ENCODE measurements at places on chromosomes 4 and X.

GRCh38 chr4:106062452-106062875 is 167.2 kb downstream of the NPNT start:
- no peak for DNase-seq

- DNase-seq = no peak
Measured at GRCh38 chrX:133881893-133882292, 103.5 kb downstream of the GPC3 start.

DNA sequence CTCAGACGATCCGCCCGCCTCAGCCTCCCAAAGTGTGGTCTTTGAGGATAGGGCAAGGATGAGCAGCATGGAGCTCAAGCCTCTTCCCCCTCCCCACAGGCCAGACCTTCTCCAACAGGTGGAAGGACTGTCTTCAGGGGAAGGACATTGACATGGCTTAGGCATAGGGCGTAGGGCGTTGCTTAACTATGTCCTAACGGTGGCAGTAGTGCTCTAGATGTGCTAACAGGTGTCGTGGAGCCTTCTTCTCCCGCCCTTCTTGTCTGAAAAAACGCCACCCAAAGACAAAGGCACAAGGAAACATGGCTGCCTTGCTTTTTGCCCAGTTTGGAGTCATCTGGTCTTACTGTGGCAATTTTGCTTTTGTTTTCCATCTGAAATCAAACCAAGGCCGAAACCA is 219.8 kb downstream of the OR13H1 start:
- peak; percentile 75 for DNase-seq

- no peak for DNase-seq
Measured at GRCh38 chr4:83281307-83281706, 3.3 kb downstream of the COQ2 start.

DNA sequence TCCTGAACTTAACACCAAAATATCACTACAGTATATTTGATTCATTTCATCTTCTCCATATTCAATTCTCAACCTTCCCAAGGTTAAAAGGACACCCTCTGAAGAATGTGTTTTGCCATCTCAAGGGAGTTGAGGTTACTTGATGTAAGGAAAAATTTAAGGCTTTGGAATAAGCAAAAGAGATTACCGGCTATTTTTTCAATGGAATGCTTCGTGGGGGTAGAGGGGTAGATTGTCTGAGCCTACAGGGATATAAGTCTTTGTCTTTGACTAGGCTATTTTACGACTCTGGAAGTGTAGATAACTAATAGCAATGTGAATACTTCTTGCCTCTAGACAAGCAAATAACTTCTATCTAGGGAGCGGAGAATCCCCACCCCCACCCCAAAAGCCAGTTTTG is 78.2 kb downstream of the BCOR start:
- no peak for DNase-seq

GRCh38 chr4:130393642-130394041 is 1297.7 kb downstream of the C4orf33 start:
- DNase-seq = no peak

- DNase-seq = peak; percentile 36
Measured at GRCh38 chr4:6470502-6471306, 1.7 kb downstream of the PPP2R2C start.

DNA sequence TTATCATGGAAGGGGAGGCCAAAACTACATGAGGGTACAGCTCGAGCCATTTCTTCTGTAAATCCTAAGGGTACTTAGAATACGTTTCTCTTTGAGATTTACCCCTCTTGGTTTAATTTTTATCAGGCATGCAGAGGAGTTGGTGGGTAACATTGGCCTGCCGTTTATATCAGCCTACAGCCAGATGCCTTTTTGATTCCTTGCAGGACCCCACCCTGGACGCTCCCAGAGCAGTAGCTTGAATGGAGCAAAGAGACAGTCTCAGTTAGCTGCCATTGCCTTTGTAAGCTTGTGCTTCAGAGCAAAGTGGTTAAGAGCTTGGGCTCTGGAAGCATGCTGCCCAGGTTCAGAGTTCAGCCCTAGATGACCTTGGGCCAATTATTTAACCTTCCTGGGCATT is 9.0 kb downstream of the DOCK11 start:
- no peak for DNase-seq

GRCh38 chr4:3871181-3871852 is 105.1 kb downstream of the ADRA2C start:
- no peak for DNase-seq

- DNase-seq = no peak
Measured at GRCh38 chr4:116598980-116599789, 486.2 kb downstream of the TRAM1L1 start.

GRCh38 chrX:121836000-121836399 is 788.6 kb downstream of the GLUD2 start:
- DNase-seq = no peak

DNA sequence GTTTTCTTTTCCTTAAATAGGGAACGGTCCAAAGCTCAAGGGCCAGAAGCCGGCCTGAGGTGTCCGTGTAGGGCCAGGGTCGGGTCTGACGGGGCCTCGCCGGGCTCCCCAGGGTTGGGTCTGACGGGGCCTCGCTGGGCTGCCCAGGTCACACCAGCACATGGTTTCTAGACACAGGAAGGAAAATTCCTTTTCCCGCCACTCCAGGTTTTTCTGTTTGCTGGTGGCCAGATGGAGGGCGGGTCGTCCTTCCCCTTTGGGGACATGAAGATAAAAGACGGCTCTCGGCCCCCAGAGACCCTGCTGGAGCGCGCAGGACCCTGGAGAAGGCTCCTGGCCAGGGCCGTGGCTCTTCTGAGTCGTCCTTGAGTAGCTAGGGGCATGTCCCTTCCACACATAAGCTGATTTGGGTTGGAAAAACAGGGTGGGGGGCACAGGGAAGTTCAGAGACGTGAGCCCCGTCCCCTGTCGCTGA is 35.1 kb downstream of the PIGG start:
- DNase-seq = no peak

GRCh38 chr4:143253166-143253565 is 68.4 kb downstream of the USP38 start:
- no peak for DNase-seq

- no peak for DNase-seq
Measured at GRCh38 chrX:48451708-48452107, 18.4 kb downstream of the SLC38A5 start.

- no peak for DNase-seq
Measured at GRCh38 chr4:6196871-6197270, 3.5 kb downstream of the JAKMIP1 start.

- no peak for DNase-seq
Measured at GRCh38 chr4:142961866-142962265, 115.8 kb upstream of the INPP4B start.

GRCh38 chr4:30868111-30868895 is 148.1 kb downstream of the PCDH7 start:
- DNase-seq = no peak

GRCh38 chr4:155802190-155802959 is 43.6 kb downstream of the GUCY1B1 start:
- DNase-seq = no peak

GRCh38 chrX:12956704-12957534 is 18.0 kb upstream of the TMSB4X start:
- DNase-seq = peak; percentile 70

DNA sequence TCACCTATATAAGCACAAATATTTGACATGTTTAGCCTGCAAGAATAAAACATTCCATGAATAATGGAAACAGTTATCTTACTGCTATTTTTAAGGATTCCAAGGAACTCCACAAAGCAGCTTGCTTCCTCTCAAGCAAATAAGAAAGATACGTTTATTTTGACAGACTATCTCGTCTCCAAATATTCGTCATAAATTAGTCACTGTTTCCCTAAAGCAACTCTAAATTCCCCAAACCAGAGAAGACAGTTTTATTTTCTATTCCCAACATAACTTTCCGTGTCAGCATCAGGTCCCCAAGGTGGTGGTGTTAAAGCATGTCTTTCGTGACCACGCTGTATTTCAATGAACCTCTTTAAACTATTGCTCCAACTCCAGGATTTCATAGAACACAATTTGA is 24.3 kb upstream of the DKK2 start:
- DNase-seq = no peak

- no peak for DNase-seq
Measured at GRCh38 chr4:76072760-76073159, 1.7 kb upstream of the ART3 start.

DNA sequence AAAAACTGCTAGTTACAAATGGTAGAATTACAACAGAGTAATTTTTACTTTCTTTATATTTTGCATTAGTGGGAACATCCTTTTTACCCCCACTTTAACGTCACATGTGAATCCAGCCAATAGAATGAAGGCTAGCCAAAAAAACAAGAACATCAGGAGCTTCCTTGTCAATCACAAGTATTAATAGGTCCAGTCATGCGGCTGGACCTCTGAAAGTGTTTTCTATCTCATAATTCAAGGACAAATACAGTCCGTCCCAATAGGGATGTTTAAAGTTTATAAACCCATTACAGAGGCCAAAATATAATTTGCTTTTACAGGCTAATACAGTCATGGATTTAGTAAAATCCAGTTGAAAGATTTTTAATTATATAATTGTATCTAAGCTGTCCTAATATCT is 110.7 kb downstream of the APBB2 start:
- DNase-seq = no peak

DNA sequence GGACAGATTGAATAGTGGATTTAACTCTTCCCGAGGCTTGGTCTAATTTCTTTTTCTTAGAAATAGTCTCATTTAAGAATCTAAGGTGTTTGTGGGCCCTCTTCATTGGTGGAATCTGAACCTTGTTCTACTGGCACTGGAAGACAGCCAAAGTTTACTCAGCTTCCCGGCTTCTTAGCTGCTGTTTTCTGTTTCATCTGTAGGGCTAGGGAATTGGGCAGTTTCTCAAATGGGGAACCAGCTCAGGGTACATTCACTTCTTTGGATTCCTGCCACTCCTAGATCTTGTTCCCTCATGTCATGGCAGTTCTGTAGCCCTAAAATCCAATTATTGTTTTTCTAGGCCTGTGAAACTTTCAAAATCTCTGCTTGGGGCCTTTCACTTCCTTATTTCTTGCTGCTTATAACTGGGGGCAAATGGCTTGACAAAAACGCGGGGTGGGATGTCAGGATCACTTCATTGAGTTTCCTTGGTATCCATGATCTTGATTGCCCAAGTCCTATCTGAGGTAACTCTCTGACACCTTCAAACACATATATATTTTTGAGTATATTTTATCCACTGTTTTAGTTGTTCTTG is 985.0 kb downstream of the C4orf33 start:
- no peak for DNase-seq

GRCh38 chrX:118497180-118497818 is 1.7 kb downstream of the DOCK11 start:
- DNase-seq = no peak

- no peak for DNase-seq
Measured at GRCh38 chr4:11821772-11822430, 393.2 kb upstream of the HS3ST1 start.

DNA sequence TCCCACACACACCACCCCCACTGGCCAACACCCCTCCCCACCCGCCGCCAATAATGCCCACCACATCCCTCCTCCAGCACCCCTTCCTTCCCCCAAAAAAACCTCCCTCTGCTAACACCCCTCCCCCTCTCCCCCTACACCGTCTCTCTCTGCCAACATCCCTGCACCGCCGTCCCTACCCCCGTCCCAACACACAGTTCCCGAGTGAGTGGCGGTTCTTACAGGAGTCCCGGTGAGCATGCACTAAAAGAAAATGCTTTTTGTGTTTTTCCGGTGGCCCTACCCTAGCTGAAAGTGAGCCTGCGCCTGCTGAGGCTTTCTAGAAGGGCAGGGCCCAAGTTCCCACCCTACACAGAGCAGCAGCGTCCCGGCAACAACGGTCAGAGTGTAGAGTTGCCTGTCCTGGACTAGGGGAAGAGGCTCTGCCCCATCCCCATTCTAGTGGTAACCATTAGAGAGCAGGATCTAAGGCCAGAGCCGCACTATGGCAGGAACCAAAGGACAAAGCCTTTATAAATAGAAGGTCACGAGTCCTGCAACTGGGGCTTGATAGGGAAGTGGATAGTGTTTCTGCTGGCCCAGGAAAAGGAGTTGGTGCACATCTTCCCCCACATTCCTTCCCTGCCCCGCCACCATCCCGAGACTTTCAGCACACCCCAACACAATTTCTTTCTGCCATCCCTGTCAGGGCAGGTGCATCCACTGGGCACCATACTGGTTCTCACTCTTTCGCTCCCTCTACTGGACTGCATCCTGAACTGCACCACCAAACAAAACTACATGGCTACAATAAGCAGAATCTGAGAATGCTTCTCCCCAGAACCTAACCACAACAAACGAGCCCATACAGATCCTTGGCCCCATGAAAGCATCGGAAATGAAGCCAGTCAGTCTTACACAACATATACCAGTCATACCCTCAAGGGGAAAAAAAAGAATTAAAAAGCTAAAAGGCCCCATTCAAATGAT is 78.1 kb upstream of the PAGE3 start:
- DNase-seq = no peak

DNA sequence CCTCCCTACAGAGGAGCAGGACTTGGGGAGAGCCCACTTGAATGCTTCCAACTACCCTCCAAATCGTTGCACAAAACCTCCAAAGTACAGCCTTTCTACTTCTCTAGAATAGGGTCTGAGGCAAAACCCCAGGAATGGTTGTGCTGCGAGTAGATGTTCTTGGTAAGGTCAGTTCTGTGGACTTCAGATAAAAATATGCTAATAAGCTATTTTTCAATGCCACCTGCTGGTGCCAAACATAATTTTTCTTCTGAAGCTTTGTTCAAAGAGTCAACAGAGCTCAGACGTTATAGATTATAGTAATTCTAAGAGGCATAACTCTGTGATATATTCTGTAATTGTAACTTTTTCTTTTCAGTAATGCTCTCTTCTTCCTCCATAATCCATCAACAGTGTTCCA is 425.7 kb downstream of the GPAT3 start:
- no peak for DNase-seq

DNA sequence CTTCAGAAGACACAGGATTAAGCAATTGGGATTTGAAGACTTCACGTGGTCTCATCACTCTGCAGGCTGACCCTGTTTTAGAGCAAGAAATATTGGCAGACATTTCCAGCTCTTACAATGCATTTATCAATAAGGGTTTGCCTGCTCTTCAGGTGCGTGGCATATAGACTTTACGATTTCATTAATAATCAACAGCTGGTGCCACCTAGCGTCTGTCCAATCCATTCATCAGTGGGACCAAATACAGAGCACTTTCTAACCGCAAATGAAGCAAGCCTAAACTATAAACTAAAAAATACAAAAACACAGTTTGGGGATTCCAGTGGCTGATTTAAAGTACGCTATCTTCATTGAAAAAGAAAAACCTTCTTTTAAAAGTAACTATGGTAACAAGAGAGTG is 125.4 kb upstream of the DMD start:
- DNase-seq = no peak

GRCh38 chr4:528835-529234 is 29.8 kb downstream of the PIGG start:
- DNase-seq = no peak

DNA sequence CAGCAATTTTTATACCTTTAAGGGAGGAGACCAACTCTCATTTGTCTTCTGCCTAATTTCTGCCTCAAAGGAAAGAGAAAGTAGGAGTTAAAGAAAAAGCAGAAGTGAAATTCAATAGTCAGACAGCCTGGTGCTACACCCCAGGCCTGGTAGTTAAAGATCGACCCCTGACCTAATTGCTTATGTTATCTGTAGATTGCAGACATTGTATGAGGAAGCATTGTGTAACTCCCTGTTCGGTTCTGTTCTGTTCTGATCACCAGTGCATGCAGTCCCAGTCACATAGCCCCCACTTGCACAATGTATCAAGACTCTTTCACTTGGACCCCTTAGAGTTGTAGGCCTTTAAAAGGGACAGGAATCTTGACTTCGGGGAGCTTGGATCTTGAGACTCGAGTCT is 335.9 kb upstream of the AR start:
- DNase-seq = no peak

GRCh38 chr4:38237139-38237538 is 276.9 kb downstream of the PTTG2 start:
- no peak for DNase-seq

GRCh38 chr4:28010577-28011240 is 1150.1 kb downstream of the STIM2 start:
- DNase-seq = no peak
